ENCODE measurements at places on chromosomes 1 and 21.

DNA sequence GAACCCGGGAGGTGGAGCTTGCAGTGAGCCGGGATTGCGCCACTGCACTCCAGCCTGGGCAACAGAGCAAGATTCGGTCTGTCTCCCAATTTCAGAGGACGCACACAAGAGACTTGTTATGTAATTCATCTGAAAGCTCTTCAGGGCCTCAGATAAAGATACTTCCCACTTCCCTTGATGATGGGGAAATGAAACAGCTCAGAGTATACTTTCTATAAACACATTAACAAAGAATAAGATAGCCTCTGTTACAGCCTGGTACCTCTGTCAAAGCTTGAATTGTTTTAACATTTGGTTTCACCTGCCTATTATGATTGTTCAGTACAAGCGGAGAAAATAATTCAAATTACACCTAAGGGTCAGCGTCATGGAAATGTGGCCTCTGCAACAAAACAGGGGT is 622.9 kb upstream of the ADGRL4 start:
- ATAC-seq, result no peak

- ATAC-seq, result no peak
These were observed 190.7 kb downstream of the HLX start for GRCh38 chr1:221069986-221070385.

- no peak for ATAC-seq
These were observed 99.5 kb upstream of the DUSP10 start for GRCh38 chr1:221841251-221841982.

GRCh38 chr1:205811660-205812059 is 1.3 kb downstream of the SLC41A1 start:
- no peak for ATAC-seq

DNA sequence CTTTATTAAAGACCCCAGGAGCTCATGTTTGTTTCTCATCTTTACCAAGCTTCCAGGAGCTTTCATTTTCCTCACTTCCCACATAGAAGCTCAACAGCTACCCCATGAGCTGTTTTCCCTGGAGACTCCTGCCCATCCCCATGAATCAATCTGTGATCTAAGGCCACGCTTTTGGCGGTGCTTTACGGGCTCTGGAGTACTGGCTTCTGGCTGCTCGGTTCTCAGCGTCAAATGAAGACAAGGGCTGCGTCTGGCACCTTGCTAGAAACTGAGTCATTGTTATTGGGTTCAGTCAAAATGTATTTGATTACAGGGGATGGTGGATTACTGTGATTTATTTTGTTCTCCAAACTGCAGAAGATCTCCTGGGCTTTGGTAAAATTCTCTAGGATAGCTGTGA is 39.9 kb downstream of the ACP6 start:
- no peak for ATAC-seq

DNA sequence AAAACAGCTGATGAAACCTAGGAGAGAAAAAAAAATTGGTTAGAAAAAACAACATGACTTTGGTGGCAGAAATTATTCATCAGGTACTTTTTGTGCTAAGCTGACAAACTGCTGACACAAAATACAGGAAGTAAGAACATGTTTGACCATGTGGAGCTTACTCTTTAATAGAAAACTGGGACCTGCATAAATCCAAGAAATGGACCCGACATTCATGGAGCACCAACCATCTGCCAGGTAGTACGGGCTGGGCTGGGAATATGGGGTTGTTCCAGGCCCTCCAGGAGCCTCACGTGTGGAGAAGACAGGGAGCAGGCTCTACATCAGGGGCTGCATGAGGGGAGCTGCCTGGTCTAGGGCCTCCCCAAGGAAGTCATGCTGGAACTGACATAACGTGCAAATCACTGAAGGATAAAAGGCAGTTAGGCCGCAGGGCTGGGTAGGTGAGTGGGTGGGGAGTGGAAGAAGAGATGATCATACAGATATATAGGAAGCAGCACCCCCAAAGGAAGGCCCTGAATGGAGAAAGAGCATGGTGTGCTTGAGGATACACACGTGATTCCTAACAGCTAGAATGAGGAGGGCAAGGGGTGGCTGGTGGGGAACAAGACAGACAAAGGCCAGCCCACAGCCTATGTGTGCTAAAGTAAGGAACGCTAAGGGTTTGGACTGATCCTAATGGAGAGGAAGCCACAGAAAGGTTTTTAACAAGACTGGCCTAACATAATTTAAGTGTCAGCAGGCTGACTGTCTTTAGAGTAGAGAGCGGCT is 26.1 kb downstream of the CD58 start:
- peak; percentile 41 for ATAC-seq

DNA sequence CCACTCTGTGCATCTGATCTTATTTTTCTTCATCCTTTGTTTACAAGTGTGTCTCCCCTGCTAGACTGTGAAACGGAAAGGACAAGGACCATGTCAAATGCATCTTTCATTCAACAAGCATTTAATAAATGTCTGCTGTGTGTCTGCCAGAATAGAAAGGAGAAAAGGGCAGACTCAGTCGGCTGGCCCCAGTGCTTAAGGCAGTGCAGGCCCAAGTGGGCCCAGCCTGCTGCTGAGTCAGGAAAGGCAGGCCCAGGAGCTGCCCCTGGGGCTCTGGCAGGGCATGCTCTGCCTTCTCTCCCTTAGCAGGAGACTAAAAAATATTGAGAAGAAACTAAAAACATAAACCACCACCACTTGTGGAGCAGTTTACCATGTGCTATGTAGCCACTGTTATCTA is 38.1 kb downstream of the PLEKHA6 start:
- no peak for ATAC-seq

DNA sequence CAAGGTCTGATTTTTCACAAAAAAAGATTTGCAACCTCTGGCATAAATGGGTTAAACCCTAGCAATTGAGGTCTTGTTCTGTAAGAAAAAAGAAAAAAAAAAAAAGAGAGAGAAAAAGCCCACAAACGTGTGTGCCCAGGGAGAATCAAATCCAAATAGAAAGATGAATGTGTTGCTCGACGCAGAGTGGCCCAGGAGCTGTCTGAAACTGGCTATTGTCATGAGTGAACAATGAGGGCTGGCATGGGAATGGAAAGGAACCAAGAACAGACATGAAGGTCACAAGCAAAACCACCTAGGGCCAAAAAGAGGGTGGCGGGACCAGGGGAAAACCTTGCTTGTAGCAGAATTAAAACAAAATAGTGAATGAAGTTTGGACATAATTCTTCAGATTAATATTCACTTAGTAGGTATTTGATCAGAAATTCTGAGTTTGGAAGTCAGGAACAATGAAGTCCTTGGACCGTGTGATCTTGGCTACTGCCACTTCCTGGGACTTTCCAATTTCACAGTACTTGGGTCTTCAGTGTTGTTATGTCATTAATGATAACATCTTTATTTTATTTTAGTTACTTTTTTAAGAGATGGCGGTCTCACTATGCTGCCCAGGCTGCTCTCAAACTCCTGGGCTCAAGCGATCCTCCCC is 3.1 kb downstream of the ENO1 start:
- ATAC-seq, result no peak

GRCh38 chr21:44525391-44526095 is 14.5 kb downstream of the KRTAP10-1 start:
- no peak for ATAC-seq

DNA sequence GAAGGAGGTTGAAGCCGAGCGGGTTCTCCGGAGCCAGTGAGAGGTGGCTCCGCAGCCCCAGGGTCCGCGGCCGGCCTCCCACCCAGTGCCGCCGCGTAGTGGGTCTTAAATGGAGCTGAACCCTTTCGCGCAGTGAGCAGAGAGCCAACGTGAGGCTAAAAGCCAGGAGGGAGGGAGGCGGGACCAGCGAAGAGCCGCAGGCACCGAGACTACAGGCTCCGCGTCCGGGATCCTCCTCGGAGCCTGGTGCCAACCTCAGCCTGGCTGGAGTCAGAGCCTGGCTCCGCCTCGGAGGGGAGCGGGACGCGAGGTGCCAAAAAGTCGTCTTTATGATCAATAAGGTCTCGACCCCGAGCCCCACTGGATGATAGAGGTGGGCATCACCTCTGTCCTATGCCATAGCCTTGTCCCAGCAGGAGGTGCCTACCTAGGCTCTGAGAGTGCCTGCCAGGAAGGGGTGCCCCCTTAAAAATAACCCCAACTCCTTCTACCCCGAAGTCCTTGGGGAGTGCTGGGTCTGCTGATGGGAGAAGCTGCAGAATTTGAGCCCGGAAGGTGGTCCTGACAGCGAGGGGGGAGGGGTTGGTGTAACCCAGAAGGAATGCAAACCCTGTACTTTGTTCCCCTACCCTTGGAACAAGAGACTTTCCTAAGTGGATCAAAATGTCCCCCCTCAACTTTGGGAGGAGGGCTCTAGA is 1.6 kb downstream of the IGSF21 start:
- no peak for ATAC-seq

GRCh38 chr1:41663671-41664400 is 179.4 kb upstream of the EDN2 start:
- no peak for ATAC-seq

DNA sequence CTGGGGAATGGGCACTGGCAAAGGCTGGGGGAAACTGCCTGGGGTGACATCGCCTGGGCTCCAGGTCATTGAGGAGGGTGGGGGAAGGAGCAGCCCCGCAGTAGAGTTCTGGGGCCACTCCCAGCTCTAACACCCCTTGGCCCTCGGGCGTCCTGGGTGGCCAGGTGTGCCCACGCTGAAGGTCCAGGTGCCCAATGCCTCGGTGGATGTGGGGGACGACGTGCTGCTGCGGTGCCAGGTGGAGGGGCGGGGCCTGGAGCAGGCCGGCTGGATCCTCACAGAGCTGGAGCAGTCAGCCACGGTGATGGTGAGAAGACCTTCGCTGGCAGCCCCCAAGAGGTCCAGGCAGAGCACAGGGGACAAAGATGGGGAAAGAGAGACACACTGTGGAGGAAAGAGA is 7.7 kb downstream of the NTRK1 start:
- no peak for ATAC-seq

DNA sequence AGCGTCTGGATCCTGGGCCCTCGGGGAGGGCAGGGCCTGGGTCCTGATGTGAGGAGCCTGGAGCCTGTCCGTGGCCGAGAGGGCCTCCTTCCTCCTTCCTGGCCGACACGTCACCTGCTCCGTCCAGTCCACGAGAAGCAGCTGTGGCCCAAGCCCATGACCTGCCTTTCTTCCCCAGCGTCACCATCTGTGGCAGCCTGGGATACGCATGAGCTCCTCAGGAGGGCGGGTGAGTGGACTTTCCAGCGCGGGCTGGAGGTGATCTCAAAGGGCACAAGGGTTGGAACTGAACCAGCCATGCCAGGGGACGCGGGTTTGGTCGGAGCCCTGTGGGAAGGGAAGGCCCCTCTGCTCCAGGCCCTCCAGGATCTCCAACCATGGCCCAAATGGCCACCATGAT is 90.4 kb downstream of the DHRS3 start:
- no peak for ATAC-seq

DNA sequence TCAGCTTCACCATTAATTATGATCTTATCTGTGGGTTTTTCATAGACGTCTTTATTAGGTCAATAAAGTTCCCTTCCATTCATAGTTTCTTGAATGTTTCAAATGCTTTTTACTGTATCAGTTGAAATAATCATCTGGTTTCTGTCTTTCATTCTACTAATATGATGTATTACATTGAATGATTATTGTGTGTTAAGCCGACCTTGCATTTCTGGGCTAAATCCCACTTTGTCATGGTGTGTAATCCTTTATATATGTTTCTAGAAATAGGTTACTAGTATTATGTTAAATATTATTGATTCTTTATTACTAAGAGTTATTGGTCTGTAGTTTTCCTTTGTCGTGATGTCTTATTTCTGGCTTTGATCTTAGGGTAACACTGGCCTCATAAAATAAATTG is 134.9 kb downstream of the FASLG start:
- ATAC-seq, result no peak

DNA sequence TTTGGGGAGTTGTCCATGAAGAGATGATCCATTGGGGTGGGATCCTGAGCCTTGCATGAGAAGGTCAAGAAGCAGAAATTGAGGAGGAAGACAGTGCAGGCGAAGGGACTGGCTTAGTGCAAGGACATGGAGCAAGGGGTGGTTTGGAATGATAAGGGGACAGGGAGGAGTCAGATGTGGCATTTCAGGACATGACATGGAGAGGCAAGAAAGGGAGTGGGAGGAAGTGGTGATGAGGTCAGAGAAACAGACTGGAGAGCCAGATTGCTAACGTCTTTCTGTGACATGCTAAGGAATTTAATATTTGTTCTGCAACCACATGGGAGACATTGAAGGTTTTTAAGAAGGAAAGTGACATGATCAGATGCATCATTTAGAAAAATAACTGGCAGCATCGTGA is 346.8 kb upstream of the FMN2 start:
- no peak for ATAC-seq

- no peak for ATAC-seq
These were observed 24.2 kb upstream of the CDC14A start for GRCh38 chr1:100328133-100328532.

DNA sequence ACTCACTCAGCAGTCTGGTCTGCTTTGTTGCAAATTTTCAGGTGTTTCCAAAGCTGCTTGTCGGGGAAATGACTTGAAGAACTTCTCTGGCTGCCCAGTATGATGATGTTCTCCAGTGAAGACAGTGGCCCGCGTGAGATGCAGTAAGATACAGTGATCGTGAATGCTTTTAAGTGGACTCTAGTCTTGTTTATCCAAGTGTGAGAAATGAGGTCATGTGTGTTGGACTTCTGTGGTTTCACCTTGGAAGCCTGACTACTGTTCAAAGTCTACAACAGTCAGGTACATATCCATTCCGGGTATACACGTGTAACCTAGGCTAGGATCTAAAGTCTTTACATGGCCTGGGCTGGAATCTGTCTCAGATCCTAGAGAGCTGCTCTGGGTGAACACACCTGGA is 29.1 kb downstream of the ZNF695 start:
- ATAC-seq, result no peak

GRCh38 chr1:65924471-65924870 is 131.8 kb downstream of the PDE4B start:
- no peak for ATAC-seq

DNA sequence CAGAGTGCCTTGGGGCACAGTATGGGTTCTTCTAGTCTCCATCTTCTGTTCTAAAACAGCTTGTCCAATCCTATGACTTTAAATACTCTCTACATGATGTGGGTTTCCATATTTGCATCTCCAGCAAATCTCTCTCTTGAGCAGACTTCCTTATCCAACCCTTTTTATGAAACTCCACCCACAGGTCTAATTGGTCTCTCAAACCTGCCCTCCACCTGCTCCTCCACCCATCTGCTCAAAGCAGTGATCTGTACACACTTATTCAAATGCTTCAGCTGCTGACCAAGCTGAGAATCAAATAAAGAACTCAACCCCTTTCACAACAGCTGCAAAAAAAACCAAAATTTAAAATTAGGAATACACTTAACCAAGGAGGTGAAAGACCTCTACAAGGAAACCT is 11.5 kb downstream of the MCOLN2 start:
- no peak for ATAC-seq

DNA sequence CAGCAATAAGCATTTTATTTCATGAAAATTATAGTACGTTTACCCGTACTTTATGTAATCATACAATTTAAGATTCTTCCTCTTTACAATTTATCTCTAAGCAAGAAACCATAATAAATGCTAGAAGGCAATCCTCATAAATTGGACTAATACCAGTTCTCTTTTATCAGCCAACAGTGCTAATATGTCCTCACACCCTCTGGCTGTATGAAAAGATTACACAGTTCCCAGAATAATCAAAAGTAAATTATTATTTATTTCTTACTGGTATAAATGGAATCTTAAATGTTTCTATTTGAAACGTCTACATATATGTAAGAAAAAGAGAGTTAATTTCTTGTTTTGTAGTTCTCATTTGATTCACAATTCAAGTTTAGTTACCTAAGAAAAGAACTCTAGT is 3.1 kb upstream of the CDKN2C start:
- ATAC-seq, result no peak
